Progenitor cell of endocrine pancreas (in vitro differentiated cells): ENCODE measurements at places on chromosomes 2 and 18.

- DNase-seq = no peak
These were observed 636.9 kb downstream of the LRP1B start for GRCh38 chr2:141493936-141494335.

DNA sequence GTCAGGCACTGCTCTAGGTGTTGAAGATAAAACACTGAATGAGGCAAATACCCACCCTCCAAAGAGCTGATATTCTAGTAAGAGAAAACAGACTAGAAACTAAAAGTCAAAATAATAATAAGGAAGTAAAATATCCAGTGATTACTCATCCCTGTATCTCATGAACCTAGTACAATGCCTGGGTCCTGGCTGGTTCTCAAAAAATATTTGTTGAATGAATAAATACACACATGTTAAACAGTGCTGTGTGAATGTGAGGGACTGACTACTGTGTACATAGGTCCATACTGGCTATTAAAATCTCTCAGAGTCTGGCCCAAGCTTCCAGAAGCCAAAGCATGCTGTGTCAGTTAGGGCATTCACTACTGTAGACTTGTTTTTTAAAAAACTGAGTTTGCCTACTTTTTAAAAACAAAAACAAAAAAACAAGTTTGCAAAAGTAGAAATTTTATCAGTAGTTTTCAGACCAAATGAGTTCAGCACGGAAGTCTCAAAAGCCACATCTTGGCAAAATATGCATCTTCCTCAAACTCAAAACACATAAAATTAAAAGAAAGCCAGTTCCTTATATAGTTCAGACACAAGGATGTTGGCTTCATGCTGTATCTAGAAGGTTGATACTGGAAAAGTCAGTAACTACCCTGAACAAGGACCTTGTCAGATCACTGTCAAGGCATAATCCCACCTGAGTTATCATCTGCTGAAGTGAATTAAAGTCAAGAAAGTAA, 136.2 kb downstream of the THADA start:
- DNase-seq = no peak

DNA sequence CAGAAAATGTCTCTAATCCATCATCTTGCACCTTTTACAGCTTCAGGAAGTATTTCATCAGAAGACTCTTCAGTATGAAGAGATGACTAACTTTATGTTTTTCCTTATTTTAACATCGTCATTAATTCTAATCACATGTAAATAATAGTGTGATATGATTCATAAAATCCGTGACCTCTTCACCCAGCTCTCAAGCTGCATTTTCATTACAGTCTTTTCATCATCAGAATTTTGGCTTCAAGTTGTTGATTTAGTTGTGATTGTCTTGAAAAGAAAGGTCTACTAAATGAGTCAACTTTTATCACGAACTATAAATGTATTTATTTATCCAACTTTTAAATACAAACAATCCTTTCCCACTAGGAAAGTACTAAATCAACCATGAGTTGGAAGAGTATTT, 410.3 kb downstream of the LRP1B start:
- DNase-seq = no peak

GRCh38 chr2:176111309-176111663, 4.2 kb downstream of the HOXD11 start:
- no peak for DNase-seq

DNA sequence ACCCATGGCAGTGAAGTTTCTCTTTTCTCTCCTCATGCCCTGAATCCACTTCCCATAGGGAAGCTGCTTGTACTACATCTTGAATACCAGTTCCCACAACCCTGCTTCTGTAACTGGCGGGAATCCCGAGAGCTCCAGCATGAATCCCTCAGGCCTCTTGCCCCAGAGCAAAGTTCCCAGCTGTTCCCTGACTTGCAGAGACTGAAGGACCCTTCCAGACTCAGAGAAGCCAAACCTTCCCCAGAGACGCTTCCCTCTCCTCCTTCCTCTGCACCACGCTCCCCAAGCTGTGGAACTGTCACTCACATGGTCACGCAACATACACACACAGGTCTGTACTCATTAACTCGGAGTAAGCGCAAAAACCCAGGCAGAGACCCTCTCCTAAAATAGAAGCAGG, 26.4 kb downstream of the TRAPPC12 start:
- DNase-seq = no peak

DNA sequence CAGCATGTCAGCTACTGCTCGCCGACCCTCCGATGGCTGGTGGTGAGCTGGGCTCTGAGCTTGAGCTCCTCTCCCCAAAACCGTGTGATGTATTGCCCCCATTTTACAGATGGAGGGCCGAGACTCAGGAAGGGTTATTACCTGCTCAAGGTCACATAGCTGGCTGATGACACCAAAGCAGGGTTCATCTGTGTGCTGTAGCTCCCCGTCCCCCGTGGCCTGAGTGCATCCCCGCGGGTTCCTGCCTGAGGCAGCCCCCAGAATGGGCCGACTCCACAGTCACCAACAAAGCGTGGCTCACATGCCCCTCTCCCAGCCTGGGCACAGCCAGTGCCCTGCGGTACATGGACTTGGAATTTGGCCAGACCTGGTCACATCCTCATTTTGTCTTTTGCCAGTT, 198.6 kb downstream of the TFCP2L1 start:
- no peak for DNase-seq

GRCh38 chr2:238285653-238286082, 2.7 kb downstream of the PER2 start:
- no peak for DNase-seq

GRCh38 chr2:10345813-10346212, 43.1 kb downstream of the HPCAL1 start:
- no peak for DNase-seq

DNA sequence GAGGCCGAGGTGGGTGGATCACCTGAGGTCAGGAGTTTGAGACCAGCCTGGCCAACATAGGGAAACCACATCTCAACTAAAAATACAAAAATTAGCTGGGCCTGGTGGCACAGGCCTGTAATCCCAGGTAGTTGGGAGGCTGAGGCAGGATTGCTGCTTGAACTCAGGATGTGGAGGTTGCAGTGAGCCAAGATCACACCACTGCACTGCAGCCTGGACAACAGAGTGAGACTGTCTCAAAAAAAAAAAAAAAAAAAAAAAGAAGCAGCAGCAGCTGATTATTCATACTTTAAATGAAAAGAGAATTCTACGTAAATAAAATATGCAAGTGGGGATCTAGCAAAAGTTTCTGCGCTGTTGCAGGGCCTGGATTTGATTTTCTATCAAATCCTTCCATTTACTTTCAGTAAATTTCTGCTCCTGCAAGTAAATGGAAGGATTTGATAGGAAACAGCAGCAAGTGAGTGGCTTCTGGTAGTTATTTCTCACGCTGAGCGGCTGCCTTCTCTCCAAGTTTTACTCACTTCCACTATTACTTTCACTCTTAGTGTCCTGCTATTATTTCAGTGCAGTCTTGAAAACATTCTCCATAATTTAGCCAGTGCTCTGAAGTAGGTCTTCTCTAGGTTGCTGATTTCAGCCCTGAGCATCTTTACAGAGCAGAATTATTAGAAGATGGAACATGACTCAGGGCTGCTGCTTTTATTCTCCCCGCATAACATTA, 68.4 kb downstream of the SLC16A14 start:
- no peak for DNase-seq

- DNase-seq = no peak
These were observed 107.5 kb downstream of the MSTN start for GRCh38 chr2:189954989-189955388.

DNA sequence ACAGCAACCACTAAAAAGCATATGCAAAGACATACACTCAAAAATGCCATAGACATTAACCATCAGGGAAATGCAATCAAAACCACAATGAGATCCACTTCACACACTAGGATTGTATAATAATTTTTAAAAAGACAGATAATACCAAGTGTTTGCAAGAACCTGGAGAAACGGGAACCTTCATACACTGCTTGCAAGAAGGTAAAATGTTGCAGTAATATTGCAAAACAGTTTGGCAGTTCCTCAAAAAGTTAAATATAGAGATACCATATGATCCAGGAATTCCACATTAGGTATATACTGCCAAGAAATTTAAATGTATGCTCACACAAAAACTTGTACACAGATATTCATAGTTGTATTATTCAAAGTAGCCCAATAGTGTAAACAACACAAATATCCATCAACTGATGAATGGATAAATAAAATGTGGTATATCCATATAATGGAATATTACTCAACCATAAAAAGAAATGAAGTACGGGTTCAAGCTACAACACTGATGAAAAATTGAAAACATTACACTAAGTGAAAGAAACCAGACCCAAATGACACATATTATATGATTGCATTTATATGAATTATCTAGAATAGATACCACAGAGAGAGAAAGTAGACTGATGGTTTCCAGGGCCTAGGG, 14.7 kb upstream of the CHMP3 start:
- no peak for DNase-seq

DNA sequence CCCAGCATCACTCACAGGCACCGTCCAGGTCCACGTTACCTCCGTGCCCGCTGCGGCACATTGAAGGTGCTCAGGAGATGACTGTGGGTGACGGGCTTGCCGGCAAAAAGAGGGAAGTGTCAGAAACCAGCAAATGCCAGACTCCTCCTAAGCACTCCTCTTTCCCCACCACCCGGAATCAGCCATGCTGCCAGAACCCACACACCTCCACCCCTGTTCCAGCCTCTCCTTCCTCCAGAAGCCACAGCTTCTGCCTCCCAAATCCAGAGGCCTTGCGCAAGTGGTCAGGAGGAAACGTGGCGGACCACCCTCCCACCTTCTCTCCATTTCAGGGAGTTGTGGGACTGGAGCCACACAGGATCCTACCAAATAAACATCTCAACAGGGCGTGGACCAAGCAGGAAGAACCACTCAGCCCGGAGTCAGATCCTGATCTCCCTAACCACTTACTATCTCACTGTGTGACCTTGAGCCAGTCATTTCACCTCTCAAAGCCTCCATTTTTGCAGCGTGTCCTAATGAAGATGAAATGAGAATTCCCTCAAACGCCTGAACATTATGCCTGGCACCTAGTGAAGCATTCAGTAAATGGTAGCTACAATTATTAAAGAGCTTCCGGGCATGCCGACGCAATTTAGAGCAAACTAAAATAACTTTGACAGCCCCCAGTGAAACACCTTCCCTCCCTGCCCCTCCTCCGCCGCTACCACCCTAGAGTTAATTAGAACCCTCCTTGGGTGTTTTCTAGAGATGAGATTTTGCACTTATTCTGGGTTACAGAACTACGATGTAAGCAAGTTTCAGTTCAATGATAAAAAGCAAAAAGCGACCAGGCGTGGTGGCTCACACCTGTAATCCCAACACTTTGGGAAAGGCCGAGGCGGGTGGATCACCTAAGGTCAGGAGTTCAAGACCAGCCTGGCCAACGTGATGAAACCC, 32.9 kb downstream of the SMAD7 start:
- no peak for DNase-seq

DNA sequence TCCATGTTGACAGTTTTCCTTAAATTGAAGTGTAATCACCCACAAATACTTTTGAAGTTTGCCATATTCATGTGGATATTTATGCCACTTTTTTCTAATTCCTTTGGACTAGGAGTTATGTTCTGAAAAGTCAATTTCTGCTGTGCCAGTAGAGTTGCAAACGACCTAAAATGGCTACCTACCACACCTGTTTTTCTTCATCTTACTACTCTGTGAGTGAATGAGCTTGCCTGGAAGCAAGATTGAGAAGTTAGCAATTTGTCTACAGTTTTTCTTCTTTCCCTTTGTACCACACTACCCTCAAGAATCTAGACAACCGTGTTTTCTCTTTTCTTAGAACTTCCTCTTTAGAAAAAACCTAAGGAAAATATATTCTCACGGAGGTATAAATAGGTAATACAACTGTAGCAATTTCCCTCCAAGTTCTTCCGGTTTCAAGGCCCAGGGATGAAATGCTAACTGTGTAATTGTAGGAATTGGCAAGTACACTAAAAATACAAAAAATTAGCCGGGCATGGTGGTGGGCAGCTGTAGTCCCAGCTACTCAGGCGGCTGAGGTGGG, 7.3 kb upstream of the SLC39A10 start:
- DNase-seq = no peak

GRCh38 chr2:186780701-186781316, 68.2 kb downstream of the ZSWIM2 start:
- DNase-seq = no peak

GRCh38 chr2:13884291-13884976, 748.1 kb upstream of the LRATD1 start:
- no peak for DNase-seq

GRCh38 chr2:231015478-231015877, 19.6 kb downstream of the SPATA3 start:
- DNase-seq = no peak

- no peak for DNase-seq
These were observed 209.9 kb upstream of the TRIB2 start for GRCh38 chr2:12506846-12507245.

DNA sequence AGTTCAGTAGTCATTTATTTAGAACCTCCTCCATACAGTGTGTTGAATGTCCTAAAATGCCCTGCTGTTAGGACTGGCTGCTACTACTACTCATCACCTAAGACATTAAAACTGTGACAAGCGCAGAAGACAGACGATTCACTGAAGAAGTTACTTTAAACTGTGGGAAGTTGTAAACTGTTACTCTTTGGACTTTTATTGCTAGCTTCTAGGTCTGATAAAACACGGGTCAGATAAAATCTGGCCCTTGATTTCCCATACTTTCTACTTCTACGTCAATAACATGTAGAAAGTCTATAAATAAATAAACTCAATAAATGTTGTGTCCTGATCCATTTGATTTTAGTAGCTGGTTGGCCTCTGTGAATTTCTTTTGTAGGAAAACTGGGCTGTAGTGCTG, 113.4 kb downstream of the ICA1L start:
- no peak for DNase-seq

- DNase-seq = no peak
These were observed 33.4 kb upstream of the TBR1 start for GRCh38 chr2:161382747-161383146.
